ENCODE measurements at places on chromosomes 16 and 17. TPM values are rescaled to one million over a fixed set of nuclear protein-coding genes. Genes with fewer than 3 reads are reported as not detected.

DNA sequence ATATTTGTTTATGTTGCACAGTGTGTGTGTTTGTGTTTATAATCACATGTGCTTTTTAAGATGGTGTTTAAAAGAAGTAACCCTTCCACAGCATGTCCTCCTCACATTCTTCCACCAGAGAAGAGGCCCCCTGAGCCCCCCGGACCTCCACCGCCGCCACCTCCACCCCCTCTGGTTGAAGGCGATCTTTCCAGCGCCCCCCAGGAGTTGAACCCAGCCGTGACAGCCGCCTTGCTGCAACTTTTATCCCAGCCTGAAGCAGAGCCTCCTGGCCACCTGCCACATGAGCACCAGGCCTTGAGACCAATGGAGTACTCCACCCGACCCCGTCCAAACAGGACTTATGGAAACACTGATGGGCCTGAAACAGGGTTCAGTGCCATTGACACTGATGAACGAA lies 69.2 kb downstream of the CDK12 start:
- no peaks in the 10 kb centered on the region for H3K27me3 ChIP-seq
- DNase-seq: no peak

RNF157 gene
- 18.5 TPM for total RNA-seq

- no peak overlapping the region for H3K4me3 ChIP-seq
- no peak overlapping the region for H3K27ac ChIP-seq
- no peaks in the 10 kb centered on the region for H3K36me3 ChIP-seq
- no peak for DNase-seq
These were observed 12.3 kb downstream of the SCN4A start for GRCh38 chr17:63960430-63960829.

DNA sequence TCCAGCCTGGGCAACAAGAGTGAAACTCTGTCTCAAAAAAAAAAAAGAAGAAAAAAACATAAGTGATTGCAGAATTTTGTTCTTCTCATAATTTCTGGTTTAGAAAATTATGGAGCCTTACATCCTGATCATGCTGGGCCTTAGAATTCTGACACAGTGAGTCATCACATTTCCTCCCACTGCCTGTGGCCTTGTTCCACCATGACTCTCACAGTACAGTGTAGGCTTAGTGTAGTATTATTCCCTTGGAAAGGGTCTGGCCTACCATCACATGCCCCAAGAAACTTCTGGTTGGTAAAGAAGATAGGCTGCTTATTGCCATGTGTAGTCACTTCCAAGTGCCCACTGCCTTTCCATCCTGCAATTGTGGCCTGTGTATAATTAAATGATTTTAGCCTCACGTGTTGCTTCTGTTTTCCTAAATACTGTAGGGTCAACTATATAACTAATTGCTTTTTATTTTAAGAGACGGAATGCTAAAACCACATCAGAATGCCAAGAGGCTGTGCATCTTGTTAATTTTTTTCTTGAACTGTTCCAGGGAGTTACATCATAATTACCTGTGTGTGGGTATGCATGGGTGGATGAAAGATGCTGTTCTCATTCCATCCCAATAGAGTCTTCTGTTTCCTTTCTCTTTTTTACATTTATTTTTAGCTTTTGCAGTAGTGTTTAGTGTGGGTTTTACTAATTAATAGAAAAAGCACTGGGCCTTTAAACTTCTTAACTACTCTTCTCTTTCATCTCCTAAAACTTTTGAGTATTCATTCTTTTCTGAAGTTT lies 25.9 kb downstream of the OGFOD1 start:
- H3K36me3 ChIP-seq: peaks cover 79% of the 10 kb centered on the region
- H3K27me3 ChIP-seq: no peaks in the 10 kb centered on the region
- no peaks in the 10 kb centered on the region for H3K4me1 ChIP-seq
- no peak overlapping the region for H3K27ac ChIP-seq

- H3K27me3 ChIP-seq: peaks cover 14% of the 10 kb centered on the region
- no peaks in the 10 kb centered on the region for H3K4me1 ChIP-seq
- H3K36me3 ChIP-seq: no peaks in the 10 kb centered on the region
- H3K27ac ChIP-seq: no peak overlapping the region
These were observed 86.0 kb downstream of the GP2 start for GRCh38 chr16:20241321-20241720.

CXCL16 gene
- total RNA-seq: 25.8 TPM

GRCh38 chr16:2992383-2993081 lies 12.3 kb upstream of the PKMYT1 start:
- DNase-seq: no peak
- no peaks in the 10 kb centered on the region for H3K27me3 ChIP-seq
- no peak overlapping the region for H3K27ac ChIP-seq
- H3K36me3 ChIP-seq: no peaks in the 10 kb centered on the region

GRCh38 chr17:66381701-66382362 lies 79.4 kb downstream of the PRKCA start:
- no peak overlapping the region for H3K27ac ChIP-seq
- no peaks in the 10 kb centered on the region for H3K27me3 ChIP-seq
- no peak overlapping the region for H3K4me3 ChIP-seq
- no peaks in the 10 kb centered on the region for H3K36me3 ChIP-seq

GRCh38 chr17:12041312-12041711 lies 20.6 kb downstream of the MAP2K4 start:
- H3K4me3 ChIP-seq: no peak overlapping the region
- no peak overlapping the region for H3K27ac ChIP-seq
- no peaks in the 10 kb centered on the region for H3K4me1 ChIP-seq
- DNase-seq: no peak
- no peaks in the 10 kb centered on the region for H3K36me3 ChIP-seq
- H3K27me3 ChIP-seq: no peaks in the 10 kb centered on the region

SLC16A11 gene
- total RNA-seq: 1.4 TPM

- DNase-seq: no peak
- no peaks in the 10 kb centered on the region for H3K4me1 ChIP-seq
- H3K27ac ChIP-seq: no peak overlapping the region
- H3K27me3 ChIP-seq: no peaks in the 10 kb centered on the region
These were observed 58.9 kb downstream of the WWP2 start for GRCh38 chr16:69820926-69821541.

SYNRG gene
- 45.8 TPM for total RNA-seq

TK1 gene
- 0.88 TPM for total RNA-seq

WSCD1 gene
- total RNA-seq: not detected

DNA sequence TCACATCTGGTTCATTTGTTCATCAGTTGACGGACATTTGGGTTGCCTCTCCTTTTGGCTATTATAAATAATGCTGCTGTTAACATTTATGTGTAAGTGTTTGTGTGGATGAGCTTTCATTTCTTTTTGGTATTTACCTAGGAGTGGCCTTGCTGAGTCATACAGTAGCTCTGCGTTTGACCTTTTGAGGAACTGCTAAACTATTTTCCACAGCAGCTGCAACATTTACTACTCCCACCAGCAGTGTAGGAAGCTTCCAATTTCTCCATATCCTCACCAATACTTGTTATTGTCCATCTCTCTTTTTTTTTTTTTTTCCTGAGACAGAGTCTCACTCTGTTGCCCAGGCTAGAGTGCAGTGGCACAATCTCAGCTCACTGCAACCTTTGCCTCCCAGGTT lies 20.7 kb upstream of the PLCG2 start:
- no peak overlapping the region for H3K4me3 ChIP-seq
- peaks cover 5% of the 10 kb centered on the region for H3K4me1 ChIP-seq
- H3K27ac ChIP-seq: no peak overlapping the region
- H3K27me3 ChIP-seq: no peaks in the 10 kb centered on the region
- no peaks in the 10 kb centered on the region for H3K36me3 ChIP-seq

C1QTNF8 gene
- not detected for total RNA-seq
